ENCODE measurements at places on chromosomes 3 and 15.

DNA sequence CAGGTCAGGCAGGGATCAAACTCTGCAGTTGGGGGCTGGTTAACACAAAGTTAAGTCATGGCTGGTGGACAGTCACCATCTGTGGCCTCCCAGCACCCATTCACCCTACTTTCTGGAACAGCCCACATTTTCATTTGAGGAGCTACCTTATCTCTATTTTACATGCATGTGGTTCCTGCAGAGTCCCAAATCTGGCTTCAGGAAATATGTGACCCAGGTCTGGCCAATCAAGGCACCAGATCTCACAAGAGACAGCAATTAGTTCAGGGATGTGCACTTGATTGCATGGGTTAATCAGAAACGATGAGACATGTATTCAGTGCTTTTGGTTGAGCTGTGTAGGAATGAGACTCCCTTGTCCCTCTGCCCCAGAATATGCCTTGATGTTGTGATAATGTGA is 170.9 kb downstream of the NR2F2 start:
- DNase-seq = peak; percentile 32

DNA sequence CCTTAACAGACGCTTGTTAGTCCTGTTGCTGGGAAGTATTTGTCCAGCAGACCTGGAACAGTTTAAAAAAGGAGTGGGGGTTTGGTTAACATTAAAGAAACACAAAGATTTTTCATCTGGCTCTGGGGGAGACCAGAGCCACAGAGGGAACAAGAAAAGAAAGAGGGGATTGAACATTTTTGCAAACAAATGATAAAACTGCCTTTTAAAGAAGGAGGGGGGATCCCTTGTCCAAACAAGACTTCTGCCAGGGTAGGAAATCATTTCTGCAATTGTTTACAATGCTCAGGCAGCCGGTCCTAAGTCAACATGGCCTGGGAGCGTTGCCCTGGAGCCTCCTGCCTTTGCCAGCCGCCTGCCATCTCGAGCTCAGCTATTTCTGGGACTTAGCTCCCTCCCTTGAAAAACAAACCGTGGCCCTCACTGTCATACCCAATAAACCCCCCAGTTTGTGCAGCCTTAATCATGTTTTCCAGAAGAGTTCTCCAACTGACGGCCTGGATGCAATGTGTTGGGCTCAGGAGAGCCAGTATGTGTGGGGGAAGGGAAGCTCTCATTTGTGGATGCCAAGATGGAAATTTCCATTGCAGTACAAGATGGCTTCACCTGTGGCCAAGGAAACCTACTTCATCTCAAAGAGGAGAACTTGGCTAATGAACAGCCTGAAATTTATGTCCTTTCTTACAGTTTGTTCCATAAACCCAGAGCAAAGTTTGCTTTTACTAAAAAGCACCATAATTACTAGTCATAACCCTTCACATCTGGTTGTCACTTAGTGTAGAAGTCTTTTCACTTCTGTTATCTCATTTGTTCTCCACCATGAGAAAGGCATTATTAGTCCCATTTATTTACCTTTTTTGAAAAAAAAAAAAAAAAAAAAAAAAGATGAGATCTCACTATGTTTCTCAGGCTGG is 75.9 kb upstream of the RNU6-1 start:
- DNase-seq = no peak

DNA sequence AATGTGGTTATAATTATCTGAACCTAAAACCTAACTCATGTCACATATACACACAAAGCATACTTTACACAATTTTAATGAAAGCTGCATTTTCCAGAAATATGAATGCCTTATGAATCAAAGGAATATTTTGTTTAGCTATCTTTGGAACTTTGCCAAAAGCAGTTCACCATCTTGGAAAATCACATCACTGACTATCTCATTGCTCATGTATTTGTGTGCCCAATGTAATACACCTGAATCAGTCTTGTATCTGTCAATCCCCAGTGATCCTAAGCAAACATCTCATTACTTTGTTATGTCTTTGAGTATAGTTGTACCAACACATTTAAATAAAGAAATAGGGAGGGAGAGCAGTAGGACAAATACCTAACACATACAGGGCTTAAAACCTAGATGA is 15.6 kb upstream of the CD47 start:
- DNase-seq = no peak

- no peak for DNase-seq
Measured at GRCh38 chr3:12180218-12180617, 21.5 kb upstream of the TIMP4 start.

- DNase-seq = peak; percentile 40
Measured at GRCh38 chr3:189233225-189233858, 61.6 kb downstream of the TPRG1 start.

- DNase-seq = no peak
Measured at GRCh38 chr3:13347390-13347950, 72.7 kb downstream of the NUP210 start.

GRCh38 chr3:108219336-108219735 is 2.9 kb downstream of the IFT57 start:
- DNase-seq = no peak

- no peak for DNase-seq
Measured at GRCh38 chr15:35827911-35828310, 281.9 kb upstream of the DPH6 start.

DNA sequence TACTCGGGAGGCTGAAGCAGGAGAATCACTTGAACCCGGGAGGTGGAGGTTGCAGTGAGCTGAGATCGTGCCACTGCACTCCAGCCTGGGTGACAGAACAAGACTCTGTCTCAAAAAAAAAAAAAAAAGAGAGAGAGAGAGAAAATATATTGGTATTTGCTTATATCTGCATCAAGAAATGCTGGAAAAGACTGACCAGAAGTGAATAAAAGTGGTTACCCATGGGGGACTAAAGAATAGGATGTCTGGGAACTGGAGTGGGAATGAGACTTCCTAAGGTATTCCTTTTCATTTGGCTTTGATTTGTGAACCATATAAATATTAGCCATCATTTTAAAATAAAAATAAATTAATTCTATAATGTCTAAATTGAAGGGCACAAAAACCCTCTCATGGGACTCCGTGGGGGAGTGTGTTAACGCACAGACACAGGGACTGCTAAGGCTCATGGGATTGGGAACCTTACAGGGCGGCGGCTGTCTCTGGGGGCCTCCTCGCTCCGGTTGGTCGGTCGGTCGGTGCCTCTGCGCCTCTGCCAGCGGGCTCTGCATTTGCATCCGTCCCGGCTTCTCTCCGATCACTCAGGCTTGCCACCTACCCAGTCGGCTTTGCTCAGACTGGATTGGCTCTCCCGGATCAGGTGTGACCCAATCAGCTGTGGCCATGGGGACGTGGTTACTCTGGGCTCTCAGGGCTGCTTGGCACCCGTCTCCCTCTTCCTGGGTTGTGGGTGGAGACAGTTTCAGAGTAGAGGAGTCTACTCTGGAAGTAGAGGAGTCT is 12.7 kb upstream of the TSPAN3 start:
- DNase-seq = peak; percentile 27

DNA sequence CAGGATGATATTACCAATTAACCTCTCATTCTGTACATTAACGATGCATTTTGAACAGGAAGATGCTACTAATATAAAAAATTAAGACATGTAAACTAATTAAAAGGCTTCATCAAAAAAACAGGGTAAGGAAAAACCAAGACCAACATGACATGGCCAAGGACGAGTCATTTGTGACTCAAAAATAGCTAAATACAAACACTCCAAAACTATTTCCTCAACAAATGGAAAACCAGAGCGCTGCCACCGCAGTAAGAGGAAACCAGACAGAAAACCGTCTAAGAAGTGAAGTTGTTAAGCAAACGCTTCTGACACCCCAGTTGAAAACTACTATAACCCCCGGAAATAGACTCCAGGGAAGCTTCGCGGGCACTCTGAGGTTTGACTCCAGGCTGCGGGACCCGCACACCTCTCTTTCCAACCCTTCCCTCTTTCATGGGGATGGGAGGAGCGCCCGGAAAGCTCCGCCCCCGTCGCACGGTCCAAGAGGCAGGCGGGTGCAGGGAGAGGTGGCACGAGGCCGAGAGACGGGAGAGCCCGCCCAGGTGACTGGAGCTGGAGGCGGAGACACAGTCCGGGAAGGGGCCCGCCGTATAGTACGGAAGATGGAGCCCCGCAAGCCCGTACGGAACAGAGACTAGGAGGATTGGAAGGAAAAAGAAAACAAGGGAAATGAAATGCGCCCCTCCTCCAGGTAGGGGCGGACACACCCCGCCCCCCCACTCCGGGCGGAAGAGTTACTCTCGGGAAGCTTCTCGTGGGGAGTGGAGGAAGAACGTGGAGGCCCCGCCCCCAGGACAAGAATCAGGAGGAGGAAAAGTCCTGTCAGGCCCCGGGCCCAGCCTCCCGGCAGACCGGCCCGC is 708 bp downstream of the DCAF1 start:
- DNase-seq = peak; percentile 95

- DNase-seq = no peak
Measured at GRCh38 chr15:76332796-76333195, 3.8 kb upstream of the ISL2 start.

DNA sequence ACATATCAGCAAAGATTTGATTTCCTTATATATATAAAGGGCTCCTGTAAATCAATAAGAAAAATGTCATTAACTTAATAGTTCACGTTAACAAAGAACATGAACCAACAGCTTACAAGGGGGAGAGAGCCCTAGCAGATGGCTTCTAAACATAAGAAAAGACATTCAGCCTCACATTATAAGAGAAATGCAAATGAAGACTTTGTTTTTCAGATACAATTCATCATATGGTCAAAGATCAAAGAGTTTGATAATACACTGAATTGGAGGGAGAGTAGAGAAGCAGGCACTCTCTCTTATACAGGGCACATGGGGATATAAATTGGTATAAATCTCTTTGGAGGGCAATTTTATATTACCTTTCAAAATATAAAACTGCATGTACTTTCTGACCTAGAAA is 21.1 kb downstream of the RBP2 start:
- no peak for DNase-seq
